ENCODE measurements at places on chromosomes 16 and 17. TPM values are rescaled to one million over a fixed set of nuclear protein-coding genes. Genes with fewer than 3 reads are reported as not detected.

The CCL7 gene
- not detected for total RNA-seq

The SPHK1 gene
- 2.4 TPM for total RNA-seq

DNA sequence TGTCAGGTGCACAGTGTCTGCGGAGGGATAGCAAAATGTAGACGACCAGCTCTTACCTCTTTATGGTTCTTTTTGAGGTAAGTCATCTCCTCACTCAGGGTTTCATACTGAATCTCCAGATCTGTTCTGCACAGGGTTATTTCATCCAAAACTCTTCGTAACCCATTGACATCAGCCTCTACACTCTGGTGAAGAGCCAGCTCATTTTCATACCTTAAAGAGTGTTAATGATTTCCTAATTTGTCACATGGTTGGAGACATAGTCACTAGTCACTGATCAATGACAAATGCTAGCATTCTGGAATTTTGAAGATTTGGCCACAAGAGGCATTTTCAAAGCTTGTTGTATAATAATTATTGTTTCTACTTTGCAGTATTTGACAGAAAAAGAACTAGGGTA is 1.3 kb downstream of the KRT25 start:
- peaks cover 32% of the 10 kb centered on the region for H3K27me3 ChIP-seq
- H3K4me3 ChIP-seq, result no peak overlapping the region
- no peak overlapping the region for H3K27ac ChIP-seq
- H3K36me3 ChIP-seq, result no peaks in the 10 kb centered on the region
- no peaks in the 10 kb centered on the region for H3K4me1 ChIP-seq

DNA sequence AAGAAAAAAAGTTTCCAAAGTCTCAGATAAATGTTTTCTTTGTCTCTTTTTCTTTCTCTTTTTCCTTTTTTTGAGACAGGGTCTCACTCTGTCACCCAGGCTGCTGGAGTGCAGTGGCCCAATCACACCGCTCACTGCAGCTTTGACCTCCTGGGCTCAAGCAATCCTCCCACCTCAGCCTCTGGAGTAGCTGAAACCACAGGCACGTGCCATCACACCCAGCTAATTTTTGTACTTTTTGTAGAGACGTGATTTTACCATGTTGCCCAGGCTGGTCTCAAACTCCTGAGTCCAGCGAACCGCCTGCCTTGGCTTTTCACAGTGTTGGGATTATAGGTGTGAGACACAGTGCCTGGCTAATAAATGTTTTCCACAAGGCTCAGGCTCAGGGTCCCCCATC is 53.3 kb upstream of the KSR1 start:
- H3K36me3 ChIP-seq, result no peaks in the 10 kb centered on the region
- H3K4me3 ChIP-seq, result no peak overlapping the region
- H3K27ac ChIP-seq, result no peak overlapping the region
- no peak for DNase-seq
- peaks cover 11% of the 10 kb centered on the region for H3K27me3 ChIP-seq

GRCh38 chr17:33085256-33085655 is 93.6 kb downstream of the SPACA3 start:
- no peak for DNase-seq
- peaks cover 2% of the 10 kb centered on the region for H3K36me3 ChIP-seq
- H3K27ac ChIP-seq, result no peak overlapping the region
- no peak overlapping the region for H3K4me3 ChIP-seq
- H3K27me3 ChIP-seq, result peaks cover 71% of the 10 kb centered on the region

The DNAH17 gene
- 0.87 TPM for total RNA-seq

The KRTAP3-1 gene
- not detected for total RNA-seq

The TNFSF13 gene
- total RNA-seq, result 3.1 TPM

DNA sequence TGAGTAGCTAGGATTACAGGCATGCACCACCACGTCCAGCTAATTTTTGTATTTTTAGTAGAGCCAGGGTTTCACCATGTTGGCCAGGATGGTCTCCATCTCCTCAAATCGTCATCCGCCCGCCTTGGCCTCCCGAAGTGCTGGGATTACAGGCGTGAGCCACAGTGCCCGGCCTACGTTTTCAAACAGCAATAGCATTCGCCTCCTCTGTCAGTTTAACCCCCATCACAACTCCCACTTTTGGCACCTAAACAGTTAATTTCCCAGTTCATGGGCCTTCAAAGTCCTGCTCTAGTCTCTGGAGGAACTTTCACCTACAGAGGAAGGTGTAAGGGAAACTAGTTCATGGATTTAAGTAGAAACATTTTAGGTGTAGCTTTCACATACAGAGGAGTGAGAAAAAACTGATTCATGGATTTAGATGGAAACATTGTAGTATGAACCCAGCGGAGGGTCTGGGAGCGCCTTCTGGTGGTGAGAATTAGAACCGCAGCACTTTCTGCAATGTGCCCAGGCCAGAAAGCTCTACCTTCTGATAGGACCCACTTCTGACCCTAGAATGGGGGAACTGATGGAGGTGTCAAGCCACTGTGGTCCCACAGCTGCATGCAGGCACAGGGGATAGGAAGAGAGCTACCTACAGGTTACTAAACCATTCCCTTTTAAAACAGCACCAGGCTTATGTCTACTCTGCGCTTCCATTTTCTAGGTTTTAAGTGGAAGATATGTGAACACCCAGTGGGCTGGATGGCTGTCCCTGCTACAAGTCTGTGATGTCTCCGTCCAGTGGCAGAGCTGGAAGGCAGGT is 12.0 kb upstream of the MEOX1 start:
- peaks cover 12% of the 10 kb centered on the region for H3K4me1 ChIP-seq
- DNase-seq, result peak; percentile 52
- no peak overlapping the region for H3K4me3 ChIP-seq
- H3K27me3 ChIP-seq, result peaks cover 6% of the 10 kb centered on the region
- no peaks in the 10 kb centered on the region for H3K36me3 ChIP-seq
- no peak overlapping the region for H3K27ac ChIP-seq

GRCh38 chr16:61323456-61323855 is 712.8 kb downstream of the CDH8 start:
- no peak overlapping the region for H3K4me3 ChIP-seq
- no peaks in the 10 kb centered on the region for H3K4me1 ChIP-seq
- H3K27me3 ChIP-seq, result no peaks in the 10 kb centered on the region

The ZG16B gene
- not detected for total RNA-seq

The MRM1 gene
- total RNA-seq, result 3.4 TPM

The KDM6B gene
- total RNA-seq, result 231 TPM

- no peak overlapping the region for H3K4me3 ChIP-seq
- H3K27me3 ChIP-seq, result peaks cover 10% of the 10 kb centered on the region
- no peak overlapping the region for H3K27ac ChIP-seq
These were observed 53.3 kb upstream of the LYRM9 start for GRCh38 chr17:27946513-27946912.

The SHCBP1 gene
- 1.6 TPM for total RNA-seq

DNA sequence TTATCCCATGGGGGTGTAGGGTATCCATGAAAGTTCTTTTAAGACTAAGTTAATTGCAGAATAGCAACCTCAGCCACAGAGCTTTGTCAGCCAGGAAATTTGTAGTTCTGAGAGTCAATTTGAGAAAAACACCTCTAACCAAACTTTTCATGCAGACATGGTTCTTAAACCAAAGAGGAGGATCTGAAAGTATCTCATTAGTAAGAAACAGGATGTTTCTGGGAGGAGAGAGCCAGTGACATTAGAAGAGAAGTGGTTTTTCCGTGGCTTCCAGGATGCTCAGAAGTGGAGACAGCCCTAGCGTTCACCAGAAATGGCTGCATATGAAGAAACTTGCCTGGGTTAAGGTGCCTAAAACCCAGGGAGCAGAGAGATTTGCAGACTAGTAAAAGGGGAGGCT is 7.9 kb downstream of the GNAO1 start:
- H3K4me3 ChIP-seq, result peak overlapping the region; percentile 36
- H3K4me1 ChIP-seq, result peaks cover 18% of the 10 kb centered on the region
- H3K27me3 ChIP-seq, result peaks cover 3% of the 10 kb centered on the region
- H3K27ac ChIP-seq, result peak overlapping the region; percentile 24
- no peaks in the 10 kb centered on the region for H3K36me3 ChIP-seq
- DNase-seq, result no peak

GRCh38 chr16:25126820-25127232 is 15.3 kb downstream of the LCMT1 start:
- no peak overlapping the region for H3K27ac ChIP-seq
- no peak overlapping the region for H3K4me3 ChIP-seq
- peaks cover 25% of the 10 kb centered on the region for H3K4me1 ChIP-seq
- H3K36me3 ChIP-seq, result peaks cover 5% of the 10 kb centered on the region
- no peak for DNase-seq
- H3K27me3 ChIP-seq, result no peaks in the 10 kb centered on the region

The KREMEN2 gene
- total RNA-seq, result not detected

The ZNF597 gene
- total RNA-seq, result 3.2 TPM

The GUCY2D gene
- not detected for total RNA-seq

The STH gene
- not detected for total RNA-seq

The CEP295NL gene
- total RNA-seq, result 2.9 TPM

GRCh38 chr16:84454611-84455010 is 49.8 kb downstream of the MEAK7 start:
- H3K36me3 ChIP-seq, result no peaks in the 10 kb centered on the region
- DNase-seq, result no peak
- no peak overlapping the region for H3K4me3 ChIP-seq
- H3K27ac ChIP-seq, result no peak overlapping the region
- H3K4me1 ChIP-seq, result no peaks in the 10 kb centered on the region

GRCh38 chr17:77882481-77883212 is 75.9 kb upstream of the TNRC6C start:
- peak; percentile 86 for DNase-seq
- peak overlapping the region; percentile 98 for H3K27ac ChIP-seq
- peaks cover 57% of the 10 kb centered on the region for H3K4me1 ChIP-seq
- H3K4me3 ChIP-seq, result peak overlapping the region; percentile 95

The ABAT gene
- total RNA-seq, result 8.7 TPM

GRCh38 chr16:74153773-74154172 is 142.8 kb upstream of the PSMD7 start:
- no peak overlapping the region for H3K4me3 ChIP-seq
- no peak for DNase-seq
- H3K36me3 ChIP-seq, result no peaks in the 10 kb centered on the region
- H3K4me1 ChIP-seq, result no peaks in the 10 kb centered on the region

DNA sequence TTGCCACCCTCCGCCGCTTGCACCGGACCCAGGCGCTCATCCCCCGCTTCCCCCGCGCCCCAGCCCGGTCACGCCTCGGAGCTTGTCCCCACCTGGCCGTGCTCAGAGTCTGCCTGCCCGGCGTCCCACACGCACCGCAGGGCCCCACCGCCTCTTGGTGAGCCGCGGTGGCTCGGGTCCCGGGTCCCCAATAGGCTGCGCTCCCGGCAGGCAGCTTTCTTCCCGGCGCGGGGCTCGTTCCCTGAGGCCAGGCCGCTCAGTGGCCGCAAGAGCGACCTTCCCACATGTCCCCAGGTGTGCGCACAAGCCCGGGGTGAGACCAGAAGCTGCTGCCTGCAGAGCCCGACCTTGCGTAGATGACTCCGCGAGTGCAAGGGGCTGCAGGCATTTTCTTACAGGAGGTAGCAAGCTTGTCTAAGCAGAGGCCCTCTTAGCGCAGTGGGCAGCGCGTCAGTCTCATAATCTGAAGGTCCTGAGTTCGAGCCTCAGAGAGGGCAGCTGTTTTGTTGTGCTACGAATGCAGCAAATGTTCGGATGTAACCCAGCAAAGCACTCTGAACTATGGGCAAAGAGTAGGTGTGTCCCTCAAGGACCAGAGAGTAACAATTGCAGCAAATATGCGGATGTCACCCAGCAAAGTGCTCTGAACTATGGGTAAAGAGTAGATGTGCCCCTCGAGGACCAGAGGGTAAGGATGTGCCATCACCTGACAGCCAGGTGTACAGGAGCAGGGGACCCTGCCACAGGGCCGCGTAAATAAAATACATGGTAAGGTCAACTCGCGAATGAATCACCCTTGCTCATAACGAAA is 15.6 kb downstream of the TLE7 start:
- H3K36me3 ChIP-seq, result peaks cover 6% of the 10 kb centered on the region
- no peak for DNase-seq
- peaks cover 77% of the 10 kb centered on the region for H3K27me3 ChIP-seq
- H3K27ac ChIP-seq, result no peak overlapping the region
- H3K4me3 ChIP-seq, result no peak overlapping the region

DNA sequence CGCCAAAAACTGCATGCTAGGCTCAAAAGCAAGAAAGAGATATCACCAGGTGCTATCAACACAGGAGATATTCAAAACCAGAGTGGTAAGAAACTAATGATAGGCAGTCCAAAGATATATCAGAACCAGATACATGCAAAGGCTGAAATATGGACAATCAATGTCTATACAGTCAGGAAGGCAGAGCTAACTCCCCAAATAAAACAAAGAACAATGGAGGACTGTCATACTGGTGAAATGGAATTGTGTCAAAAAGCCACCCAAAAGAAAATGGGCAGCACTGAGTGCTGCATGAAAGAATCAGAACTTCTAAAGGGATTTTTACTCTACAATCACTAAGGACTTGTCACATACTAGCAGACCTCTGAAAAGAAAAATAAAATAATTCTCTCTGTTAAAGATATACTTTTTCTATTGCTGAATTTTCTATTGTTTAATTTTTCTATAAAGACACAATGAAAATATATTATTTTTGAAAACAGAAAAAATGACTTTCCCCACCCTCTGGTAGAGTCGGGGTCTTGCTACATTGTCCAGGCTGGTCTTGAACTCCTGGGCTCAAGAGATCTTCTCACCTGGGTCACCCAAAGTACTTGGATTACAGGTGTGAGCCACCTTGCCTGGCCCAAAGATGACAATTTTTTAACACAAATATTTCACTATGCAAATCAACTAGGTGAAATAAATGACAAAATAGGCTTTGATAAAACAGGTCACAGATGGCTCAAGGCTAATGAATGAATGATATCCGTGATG is 98.2 kb downstream of the USP32 start:
- H3K4me3 ChIP-seq, result no peak overlapping the region
- DNase-seq, result no peak
- H3K4me1 ChIP-seq, result peaks cover 14% of the 10 kb centered on the region
- H3K27ac ChIP-seq, result peak overlapping the region; percentile 27

The HBQ1 gene
- total RNA-seq, result not detected

The PRR15L gene
- not detected for total RNA-seq

Measured in T-helper 17 cell (primary cell).